Brain (organoid and tissue), 16 donors: ENCODE measurements at places on chromosomes 3 and 15.
A peak's percentile ranks its signal among the peaks of the same experiment; 100 is the strongest.

DNA sequence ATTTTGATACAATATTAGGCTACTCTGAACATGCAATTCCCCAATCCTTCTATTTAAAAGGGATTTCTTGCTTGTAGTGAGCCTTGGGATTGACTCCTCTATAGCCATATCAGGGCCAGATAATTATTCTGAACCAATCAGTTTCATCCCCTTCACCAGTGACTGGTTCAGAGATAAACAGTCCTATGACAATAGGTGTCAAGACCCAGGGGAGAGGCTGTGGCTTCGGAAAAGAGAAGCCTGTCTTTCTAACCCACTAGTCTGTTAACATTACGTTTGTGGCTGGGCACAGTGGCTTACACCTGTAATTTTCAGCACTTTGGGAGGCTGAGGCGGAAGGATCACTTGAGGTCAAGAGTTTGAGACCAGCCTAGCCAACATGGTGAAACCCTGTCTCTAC lies 6.2 kb upstream of the ISLR2 start:
- no peak for DNase-seq

DNA sequence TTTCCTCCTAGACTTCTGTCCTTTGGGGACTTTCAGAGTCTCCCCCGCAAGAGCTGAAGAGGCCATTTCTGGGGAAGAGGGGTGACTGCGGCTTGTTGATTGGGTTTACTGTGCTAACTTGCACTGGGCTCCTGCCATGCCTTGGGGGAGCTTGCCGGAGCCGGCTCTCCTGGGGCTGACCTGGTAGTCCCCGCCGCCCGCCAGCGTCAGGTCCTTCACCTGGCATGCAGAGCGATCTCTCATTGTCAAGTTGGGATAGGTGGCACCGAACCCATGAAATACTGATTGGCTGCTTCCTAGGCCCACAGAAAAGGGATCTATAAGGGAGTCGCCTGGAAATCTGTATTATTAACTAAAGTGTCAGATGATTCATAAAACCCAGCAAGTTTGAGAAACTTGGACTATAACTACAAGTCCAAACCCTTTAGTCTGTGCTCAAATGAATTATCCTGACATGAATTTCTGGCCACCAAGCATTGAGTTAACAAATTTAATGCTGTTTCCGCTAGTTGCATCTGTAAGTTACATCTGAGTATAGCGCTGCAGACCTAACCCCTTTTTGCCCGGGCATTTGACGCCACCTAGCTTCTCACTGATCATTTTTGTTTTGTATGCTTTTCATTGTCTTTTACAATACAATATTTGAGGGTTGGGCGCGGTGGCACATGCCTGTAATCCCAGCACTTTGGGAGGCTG lies 607 bp upstream of the IMP3 start:
- peak; percentile 53 for DNase-seq

DNA sequence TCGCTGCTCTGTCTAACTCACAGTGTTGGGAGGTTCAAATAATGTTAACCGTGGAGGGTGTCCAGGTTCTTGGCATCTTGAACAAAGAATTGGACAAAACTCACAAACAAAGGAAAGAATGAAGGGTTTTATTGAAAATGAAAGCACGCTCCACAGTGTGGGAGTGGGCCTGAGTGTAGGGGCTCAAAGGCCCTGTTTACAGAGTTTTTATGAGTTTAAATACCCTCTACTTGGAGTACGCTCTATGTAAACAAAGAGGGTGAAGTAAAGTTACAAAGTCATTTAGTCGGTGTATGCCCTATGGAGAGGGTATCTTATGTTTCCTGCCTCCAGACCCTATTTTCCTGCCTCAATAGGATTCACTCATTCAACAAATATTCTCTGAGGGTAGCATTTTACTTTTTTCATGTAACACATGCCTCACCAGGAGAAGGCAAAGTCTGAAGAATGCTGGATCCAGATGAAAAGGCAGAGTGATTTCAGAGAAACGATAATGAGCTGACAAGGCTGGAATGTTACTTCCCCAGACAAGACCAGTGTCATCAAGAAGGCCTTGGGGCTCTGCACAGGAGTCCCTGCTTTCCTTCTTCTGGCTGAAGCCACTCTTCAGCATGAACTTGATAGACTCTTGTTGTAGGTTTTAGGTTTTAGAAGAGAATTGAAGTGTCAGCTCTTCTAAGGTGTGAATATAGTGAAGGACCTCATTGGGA lies 163.6 kb downstream of the FAM43A start:
- DNase-seq = no peak

GRCh38 chr3:132083583-132084279 lies 48.9 kb upstream of the CPNE4 start:
- DNase-seq = no peak
